ENCODE measurements at places on chromosomes 6 and 20.
A peak's percentile ranks its signal among the peaks of the same experiment; 100 is the strongest.

DNA sequence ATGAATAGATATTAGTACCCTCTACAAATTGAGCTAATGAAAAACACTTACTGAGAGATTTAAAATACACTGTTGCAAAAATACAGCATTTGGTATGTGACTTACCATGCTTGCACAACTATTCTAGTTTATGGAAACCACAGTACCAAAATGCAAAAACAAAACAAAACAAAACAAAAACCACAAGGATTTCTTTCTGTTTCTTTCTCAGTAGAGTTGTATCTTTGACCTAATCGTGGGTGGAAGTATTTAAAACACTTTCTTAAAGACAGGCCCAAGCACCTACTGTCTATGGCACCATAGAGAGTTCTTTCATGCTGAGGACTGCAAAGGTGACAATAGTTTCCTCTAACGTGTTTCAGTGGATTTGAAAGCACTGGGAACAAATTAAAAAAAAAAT is 95.3 kb upstream of the C6orf118 start:
- H3K27ac ChIP-seq: no peak overlapping the region
- H3K36me3 ChIP-seq: no peaks in the 10 kb centered on the region
- H3K4me3 ChIP-seq: no peak overlapping the region
- H3K27me3 ChIP-seq: no peaks in the 10 kb centered on the region
- H3K4me1 ChIP-seq: no peaks in the 10 kb centered on the region

DNA sequence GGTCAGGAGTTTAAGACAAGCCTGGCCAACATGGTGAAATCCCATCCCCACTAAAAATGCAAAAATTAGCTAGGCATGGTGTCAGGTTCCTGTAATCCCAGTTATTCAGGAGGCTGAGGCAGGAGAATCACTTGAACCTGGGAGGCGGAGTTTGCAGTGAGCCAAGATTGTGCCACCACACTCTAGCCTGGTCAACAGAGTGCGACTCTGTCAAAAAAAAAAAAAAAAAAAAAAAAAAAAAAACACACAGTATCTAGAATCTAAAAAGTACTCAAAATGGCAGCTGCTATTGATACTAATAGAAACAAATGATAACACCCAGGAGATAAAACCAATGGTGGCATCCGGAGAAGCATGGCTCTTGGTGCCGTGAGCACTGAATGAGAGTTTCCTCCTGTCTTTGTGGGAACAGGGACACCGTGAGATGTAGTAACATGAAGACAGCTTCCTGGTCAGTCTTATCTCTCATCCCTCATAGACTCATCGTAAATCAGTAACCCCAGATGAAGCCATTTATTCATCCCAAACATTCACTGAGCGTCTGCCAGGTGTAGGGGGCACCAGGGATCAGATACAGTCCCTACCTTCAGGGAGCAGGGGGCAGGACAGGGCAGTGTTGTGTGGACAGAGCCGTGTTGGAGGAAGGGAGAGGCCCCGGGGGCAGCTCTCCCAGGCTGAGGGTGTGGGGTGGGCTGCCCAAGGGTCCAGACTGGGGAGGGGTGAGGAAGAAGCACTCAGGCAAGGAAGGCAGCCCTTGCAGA is 66.1 kb downstream of the SYNJ2 start:
- H3K4me1 ChIP-seq: no peaks in the 10 kb centered on the region
- H3K36me3 ChIP-seq: peaks cover 38% of the 10 kb centered on the region
- no peaks in the 10 kb centered on the region for H3K27me3 ChIP-seq
- no peak for DNase-seq
- H3K27ac ChIP-seq: no peak overlapping the region

- H3K27ac ChIP-seq: no peak overlapping the region
- no peak overlapping the region for H3K4me3 ChIP-seq
- H3K27me3 ChIP-seq: no peaks in the 10 kb centered on the region
- H3K36me3 ChIP-seq: no peaks in the 10 kb centered on the region
- no peak for DNase-seq
- H3K4me1 ChIP-seq: no peaks in the 10 kb centered on the region
Measured at GRCh38 chr20:14922503-14923267, 585.3 kb upstream of the FLRT3 start.

GRCh38 chr20:53331151-53331973 is 262.3 kb downstream of the ZNF217 start:
- no peak overlapping the region for H3K27ac ChIP-seq
- H3K36me3 ChIP-seq: no peaks in the 10 kb centered on the region
- peaks cover 10% of the 10 kb centered on the region for H3K4me1 ChIP-seq
- H3K4me3 ChIP-seq: no peak overlapping the region
- no peaks in the 10 kb centered on the region for H3K27me3 ChIP-seq

- no peak overlapping the region for H3K27ac ChIP-seq
- H3K4me1 ChIP-seq: no peaks in the 10 kb centered on the region
- DNase-seq: no peak
- no peaks in the 10 kb centered on the region for H3K27me3 ChIP-seq
- H3K36me3 ChIP-seq: no peaks in the 10 kb centered on the region
Measured at GRCh38 chr6:32941214-32941768, 463 bp upstream of the HLA-DMB start.

- H3K27me3 ChIP-seq: no peaks in the 10 kb centered on the region
- peak overlapping the region; percentile 35 for H3K4me3 ChIP-seq
- no peak for DNase-seq
- H3K4me1 ChIP-seq: peaks cover 2% of the 10 kb centered on the region
- H3K36me3 ChIP-seq: no peaks in the 10 kb centered on the region
- no peak overlapping the region for H3K27ac ChIP-seq
Measured at GRCh38 chr6:2187826-2188225, 57.6 kb downstream of the GMDS start.

- H3K36me3 ChIP-seq: peaks cover 18% of the 10 kb centered on the region
- no peak for DNase-seq
- no peak overlapping the region for H3K4me3 ChIP-seq
- H3K4me1 ChIP-seq: peaks cover 14% of the 10 kb centered on the region
Measured at GRCh38 chr20:25541676-25542075, 43.7 kb downstream of the NINL start.

- no peak overlapping the region for H3K4me3 ChIP-seq
- no peaks in the 10 kb centered on the region for H3K36me3 ChIP-seq
- no peaks in the 10 kb centered on the region for H3K27me3 ChIP-seq
- H3K27ac ChIP-seq: no peak overlapping the region
- no peak for DNase-seq
Measured at GRCh38 chr6:79861023-79861422, 86.3 kb downstream of the ELOVL4 start.

- no peak for DNase-seq
- H3K27me3 ChIP-seq: no peaks in the 10 kb centered on the region
- H3K36me3 ChIP-seq: no peaks in the 10 kb centered on the region
- no peaks in the 10 kb centered on the region for H3K4me1 ChIP-seq
Measured at GRCh38 chr6:106540907-106541306, 88.4 kb downstream of the RTN4IP1 start.

DNA sequence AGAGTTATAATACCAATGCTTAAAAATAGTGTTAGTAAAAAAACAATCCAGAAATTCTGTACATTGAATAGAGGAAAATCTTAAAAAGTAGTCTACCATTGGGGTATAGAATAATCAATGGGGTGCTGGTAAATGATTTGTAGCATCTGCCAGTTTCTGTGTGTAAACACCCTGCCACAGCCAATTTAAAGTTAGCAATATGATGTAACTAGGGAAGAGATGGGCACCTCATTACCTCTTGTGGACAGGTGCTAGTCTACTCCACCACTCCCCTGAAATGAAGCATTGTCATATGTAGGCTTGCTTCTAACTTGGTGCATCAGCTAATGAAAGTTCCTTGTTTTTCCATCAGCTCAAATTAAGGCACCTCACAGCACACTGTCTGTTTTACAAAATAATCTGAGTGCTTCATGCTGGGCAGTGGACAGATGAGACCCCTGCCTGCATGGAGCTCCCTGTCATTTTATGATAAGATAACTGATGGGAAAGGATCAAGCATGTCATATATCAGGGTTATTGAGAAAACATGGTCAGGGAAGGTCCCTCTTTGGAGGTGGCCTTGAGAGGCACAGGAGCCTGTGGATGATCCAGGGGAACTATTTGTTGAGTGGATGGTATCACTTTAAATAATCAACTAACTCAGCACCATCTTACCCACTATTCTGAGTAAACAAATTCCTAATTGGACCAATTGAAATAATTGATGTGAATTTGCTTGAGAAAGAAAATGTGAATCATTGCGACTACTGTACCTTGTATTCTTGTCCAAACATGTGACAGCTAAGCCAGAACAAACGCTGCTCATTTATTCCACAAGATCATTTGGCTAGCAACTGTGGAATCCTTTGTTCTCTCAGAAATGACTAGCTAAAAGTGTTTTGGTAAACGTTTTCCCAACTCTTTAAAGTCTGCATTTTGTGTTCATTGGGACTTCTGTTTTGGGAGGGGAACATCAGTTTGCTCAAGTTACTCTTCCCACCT is 45.9 kb upstream of the CSE1L start:
- DNase-seq: no peak
- no peaks in the 10 kb centered on the region for H3K4me1 ChIP-seq
- H3K27me3 ChIP-seq: no peaks in the 10 kb centered on the region
- H3K4me3 ChIP-seq: no peak overlapping the region

- no peaks in the 10 kb centered on the region for H3K27me3 ChIP-seq
- no peaks in the 10 kb centered on the region for H3K36me3 ChIP-seq
- H3K4me3 ChIP-seq: no peak overlapping the region
- DNase-seq: no peak
- no peaks in the 10 kb centered on the region for H3K4me1 ChIP-seq
Measured at GRCh38 chr6:135306166-135306565, 125.1 kb downstream of the MYB start.

DNA sequence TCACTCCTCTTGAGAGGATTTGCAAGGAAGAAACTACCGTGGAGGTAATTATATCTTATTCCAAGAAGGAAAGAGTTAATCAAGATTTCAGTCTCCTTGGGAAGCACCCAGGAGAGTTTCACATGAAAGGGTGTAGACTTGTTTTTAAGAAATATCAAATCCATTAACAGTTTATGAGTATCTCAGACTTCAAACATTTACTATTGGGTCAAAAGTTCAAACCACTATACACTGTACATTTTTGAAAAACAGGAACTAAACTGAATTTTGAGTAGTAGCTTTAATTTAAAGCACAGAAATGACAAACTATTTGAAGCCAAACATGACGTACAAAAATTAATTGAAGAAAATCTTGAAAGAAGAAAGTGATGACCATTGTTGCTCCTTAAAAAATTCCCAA is 164.0 kb downstream of the FOXC1 start:
- H3K27me3 ChIP-seq: no peaks in the 10 kb centered on the region
- no peak overlapping the region for H3K27ac ChIP-seq
- no peaks in the 10 kb centered on the region for H3K36me3 ChIP-seq
- H3K4me3 ChIP-seq: no peak overlapping the region

- no peaks in the 10 kb centered on the region for H3K36me3 ChIP-seq
- no peaks in the 10 kb centered on the region for H3K4me1 ChIP-seq
- DNase-seq: no peak
- H3K27me3 ChIP-seq: no peaks in the 10 kb centered on the region
- no peak overlapping the region for H3K4me3 ChIP-seq
Measured at GRCh38 chr6:48610846-48611245, 499.8 kb upstream of the PTCHD4 start.

GRCh38 chr6:78910591-78911171 is 43.3 kb downstream of the IRAK1BP1 start:
- no peaks in the 10 kb centered on the region for H3K4me1 ChIP-seq
- no peaks in the 10 kb centered on the region for H3K36me3 ChIP-seq
- peak; percentile 74 for DNase-seq
- no peak overlapping the region for H3K27ac ChIP-seq
- H3K4me3 ChIP-seq: peak overlapping the region; percentile 61

DNA sequence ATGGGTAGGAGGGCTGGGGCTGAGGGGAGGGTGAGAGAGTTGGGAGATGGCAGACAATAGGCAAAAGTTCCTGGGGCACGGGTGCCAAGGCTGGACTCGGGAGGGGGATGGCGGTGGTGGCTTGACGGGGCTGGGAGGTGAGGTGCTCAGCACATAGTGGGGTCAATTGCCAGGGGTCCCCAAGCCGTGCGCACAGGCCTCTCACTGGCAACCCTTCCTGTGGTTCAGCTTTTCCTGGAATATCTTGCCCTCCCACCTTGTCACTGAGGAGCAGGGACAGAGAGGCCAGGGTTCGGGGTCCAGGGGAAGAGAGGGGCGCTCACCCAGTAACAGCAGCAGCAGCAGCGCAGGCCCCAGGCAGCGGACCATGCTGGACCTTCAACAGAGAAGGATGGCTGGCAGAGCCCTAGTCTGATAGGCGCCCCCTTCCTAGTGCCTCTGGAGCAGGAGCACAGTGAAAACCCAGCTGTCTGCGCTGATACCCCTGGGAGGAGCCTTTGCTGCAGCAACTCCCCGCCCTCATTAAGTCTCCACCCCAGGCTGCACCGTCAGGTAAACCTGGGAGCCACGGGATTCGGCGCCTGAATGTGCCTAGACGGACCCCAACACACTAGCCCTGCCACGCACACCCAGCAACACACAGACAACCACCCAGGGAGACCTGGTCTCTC is at the start of gene GFRA4:
Gene GFRA4, minus strand, starts transcription at position 369 of the 671 bp plus-strand sequence. Its CDS starts 0 bp downstream, at position 369.
- H3K36me3 ChIP-seq: peaks cover 1% of the 10 kb centered on the region
- H3K27ac ChIP-seq: no peak within 1 kb of the TSS
- H3K4me1 ChIP-seq: no peaks in the 10 kb centered on the region
- H3K4me3 ChIP-seq: no peak within 1 kb of the TSS
- peak; percentile 86 for DNase-seq
- H3K27me3 ChIP-seq: peaks cover 5% of the 10 kb centered on the region

DNA sequence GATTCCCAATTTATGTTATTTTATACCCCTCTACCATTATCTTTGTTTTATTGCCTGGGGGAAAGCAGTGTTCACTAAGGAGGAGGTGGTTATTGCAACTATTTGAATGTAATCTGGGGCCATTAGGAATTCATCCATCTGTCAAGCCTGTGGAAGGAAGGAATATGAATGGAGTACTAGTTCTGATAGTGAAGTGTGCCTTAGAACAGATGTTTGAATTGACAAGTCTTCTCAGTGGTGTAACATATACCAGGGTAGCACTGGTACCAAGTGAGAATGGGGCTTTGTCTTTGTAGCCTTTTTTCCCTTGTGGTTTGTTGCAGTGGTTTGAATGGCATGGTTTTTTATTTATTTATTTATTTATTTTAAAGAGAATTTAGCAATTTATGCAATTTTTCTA is 27.9 kb upstream of the HDAC2 start:
- no peak overlapping the region for H3K27ac ChIP-seq
- peaks cover 4% of the 10 kb centered on the region for H3K36me3 ChIP-seq
- H3K4me1 ChIP-seq: peaks cover 4% of the 10 kb centered on the region
- DNase-seq: no peak

- H3K4me1 ChIP-seq: no peaks in the 10 kb centered on the region
- H3K27ac ChIP-seq: no peak overlapping the region
Measured at GRCh38 chr20:50814438-50815161, 19.7 kb downstream of the BCAS4 start.

DNA sequence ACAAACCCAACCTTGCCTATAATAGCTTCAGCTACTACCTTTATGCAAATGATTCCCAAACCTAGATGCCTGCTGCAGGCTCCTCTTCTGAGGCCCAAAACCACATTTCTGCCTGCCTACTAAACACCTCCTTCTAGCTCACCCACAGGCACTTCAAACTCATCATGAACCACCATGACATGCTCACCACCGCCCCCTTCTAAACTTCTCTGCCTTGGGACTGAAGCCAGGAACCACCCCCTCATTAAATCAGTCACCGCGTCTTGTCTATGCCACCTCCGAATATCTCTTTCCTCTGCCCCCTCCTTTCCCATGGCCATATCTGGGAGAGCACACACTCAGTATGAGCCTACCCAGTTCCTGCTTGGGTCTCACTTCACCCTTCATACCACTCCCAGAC is 101.2 kb downstream of the SNAP25 start:
- H3K36me3 ChIP-seq: peaks cover 18% of the 10 kb centered on the region
- no peaks in the 10 kb centered on the region for H3K4me1 ChIP-seq
- no peak for DNase-seq
- no peak overlapping the region for H3K27ac ChIP-seq

Data from H9 (cell line).